ENCODE measurements at places on chromosomes 3 and 15.

GRCh38 chr3:186035277-186035676 lies 73.6 kb downstream of the ETV5 start:
- no peak for DNase-seq

DNA sequence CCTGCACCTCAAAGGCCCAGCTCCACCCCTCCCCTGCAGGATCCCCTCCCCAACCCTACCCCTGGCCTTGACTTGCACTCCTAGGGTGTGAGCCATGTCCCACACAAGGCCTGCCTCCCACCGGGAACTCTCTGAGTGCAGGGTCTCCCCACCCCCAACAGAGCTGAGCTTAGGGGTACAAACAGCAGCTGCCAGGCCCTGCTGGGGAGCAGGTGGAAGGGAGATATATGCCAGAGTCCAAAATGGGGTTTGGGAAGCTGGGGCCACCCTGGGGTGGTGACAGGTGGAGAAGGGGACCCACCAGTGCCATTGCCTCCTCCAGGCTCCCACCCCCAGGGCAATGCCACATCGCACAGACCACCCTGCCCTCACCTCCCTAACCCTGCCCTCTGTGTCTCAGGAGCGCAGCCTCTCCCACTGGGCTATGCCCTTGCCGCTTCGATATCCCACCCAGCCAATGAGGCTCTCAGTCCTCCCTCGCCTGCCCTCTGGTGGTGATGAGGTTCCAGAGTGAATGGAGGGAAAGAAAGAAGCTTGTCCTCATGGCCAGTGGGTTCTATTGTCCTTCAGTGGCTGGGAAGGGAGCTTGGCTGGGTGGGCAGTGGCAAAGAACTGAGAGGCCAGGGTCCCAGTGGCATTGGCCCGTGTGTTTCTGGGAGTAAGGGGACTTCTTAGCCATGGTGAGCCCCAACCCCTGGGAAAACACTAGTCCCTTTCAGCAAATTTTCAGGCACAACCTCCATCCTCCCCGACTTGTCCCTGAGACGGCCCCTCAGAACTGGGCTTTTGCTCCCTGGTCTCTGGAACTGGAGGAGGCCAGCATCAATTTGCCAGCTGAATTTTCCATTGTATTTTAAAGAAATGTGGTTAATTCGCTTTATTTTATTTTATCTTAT lies 46.8 kb downstream of the CYP11A1 start:
- peak; percentile 57 for DNase-seq

- DNase-seq, result peak; percentile 71
These were observed 16.1 kb downstream of the CD276 start for GRCh38 chr15:73700041-73700842.

DNA sequence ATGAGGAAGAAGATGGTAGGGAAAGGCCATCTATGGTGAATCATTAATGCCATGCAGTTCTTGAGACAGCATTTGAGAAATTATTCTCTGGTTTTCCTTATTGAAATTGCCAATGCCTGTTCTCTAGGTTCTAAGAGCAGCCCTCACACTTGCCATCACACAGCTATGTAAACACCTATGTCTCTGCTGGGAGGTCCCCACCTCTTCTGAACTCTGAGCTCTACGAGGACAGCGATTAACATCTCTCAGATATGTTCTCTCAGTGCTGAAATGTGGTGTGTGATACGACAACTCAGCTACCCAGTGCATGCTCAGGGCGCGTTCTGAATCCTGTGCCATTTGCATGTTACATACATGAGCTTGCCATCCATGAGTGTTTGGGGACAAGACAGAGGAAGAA lies 131.3 kb upstream of the CTDSPL start:
- DNase-seq, result no peak
